ENCODE measurements at places on chromosomes 1 and 21.

DNA sequence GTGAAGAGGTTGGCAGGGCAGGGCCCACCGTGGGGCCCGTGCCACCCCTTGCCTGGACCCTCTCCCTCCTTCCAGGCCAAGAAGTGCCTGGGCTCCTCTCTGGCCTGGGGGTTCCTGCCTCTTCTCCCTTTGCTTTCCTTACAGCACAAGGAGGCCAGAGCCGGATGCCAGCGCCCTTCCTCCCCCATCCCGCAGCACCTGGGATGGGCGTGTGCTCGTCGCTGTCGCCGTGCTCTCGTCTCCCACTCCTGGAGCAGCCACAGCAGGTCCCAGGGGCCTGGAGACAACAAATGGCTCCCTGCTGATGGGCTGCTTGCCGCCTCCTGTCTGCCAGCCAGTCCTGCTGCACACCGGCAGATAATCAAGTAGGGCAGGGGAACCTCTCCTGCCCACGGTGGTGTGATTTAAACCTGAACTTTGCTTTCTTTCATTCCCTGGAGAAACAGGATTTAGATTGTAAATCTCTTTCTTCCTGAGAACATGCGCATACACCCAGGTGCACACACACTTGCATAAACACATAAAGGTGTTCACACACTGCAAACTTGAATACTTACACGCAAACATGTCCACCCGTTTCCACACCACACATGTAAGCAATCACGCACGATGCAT is 50.8 kb upstream of the POU3F1 start:
- DNase-seq = no peak

GRCh38 chr1:107925565-107925964 is 39.4 kb downstream of the VAV3 start:
- DNase-seq = no peak

DNA sequence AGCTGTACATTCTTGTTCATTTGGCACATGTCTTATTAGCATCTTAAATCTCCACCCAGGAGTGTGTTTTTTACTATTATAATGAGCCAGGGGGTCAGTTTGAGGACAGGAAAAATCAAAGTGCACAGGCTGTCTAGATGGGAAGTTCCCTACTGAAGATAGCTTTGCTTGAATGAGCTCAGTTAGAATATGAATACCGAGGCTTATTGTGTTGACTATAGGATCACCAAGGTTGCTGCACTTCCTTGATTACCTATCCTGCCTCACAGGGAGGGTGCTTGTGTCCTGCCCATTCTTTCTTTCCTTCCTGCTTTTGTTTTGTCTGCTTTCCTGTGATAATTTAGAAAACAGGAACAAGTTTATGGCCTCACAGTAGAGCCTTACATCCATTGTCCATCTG is 16.3 kb downstream of the PHGDH start:
- DNase-seq = peak; percentile 11

DNA sequence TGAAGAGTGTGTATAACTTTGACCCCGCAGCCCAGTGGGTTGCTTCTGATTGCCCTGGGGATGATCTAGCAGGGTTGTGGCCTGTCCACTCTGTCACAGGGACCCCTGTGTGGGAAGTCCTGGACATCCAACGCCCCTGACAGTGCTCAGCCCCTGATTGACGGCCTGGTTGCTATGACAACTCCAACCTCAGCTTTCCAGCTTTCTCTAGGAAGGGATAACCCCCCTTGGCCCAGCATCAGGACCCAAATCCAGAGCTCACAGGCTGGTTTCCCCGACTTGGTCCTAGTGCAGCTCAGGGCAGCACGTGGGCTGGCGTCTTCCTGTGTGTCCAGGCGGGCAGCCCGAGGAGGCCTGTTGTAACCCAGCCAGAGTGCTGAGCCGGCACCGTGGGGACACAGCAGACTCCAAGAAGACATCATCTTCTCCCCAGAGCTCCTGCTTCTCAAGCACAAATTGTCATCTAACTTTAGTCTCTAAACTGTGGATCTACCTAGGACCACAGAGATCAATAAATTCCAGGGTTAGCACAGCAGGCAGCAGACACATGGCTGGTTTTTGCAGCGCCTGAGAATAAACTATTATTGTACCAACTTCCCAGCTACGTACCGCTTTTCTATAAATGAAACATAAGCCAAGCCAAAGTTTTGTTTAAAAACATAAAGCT is 18.9 kb upstream of the PDXK start:
- DNase-seq = no peak

- DNase-seq = no peak
Measured at GRCh38 chr21:45747802-45748445, 104.4 kb downstream of the PCBP3 start.

- no peak for DNase-seq
Measured at GRCh38 chr21:45600248-45600647, 43.3 kb upstream of the PCBP3 start.

GRCh38 chr1:110829955-110830553 is 42.9 kb upstream of the CD53 start:
- peak; percentile 75 for DNase-seq
